Activated CD4-positive, alpha-beta T cell treated with anti-CD3 and anti-CD28 coated beads, Interleukin-2, amount 10 ng/mL, durations not matched to agents 24 days and 14 days (primary cell): ENCODE measurements at places on chromosomes 4 and X.

DNA sequence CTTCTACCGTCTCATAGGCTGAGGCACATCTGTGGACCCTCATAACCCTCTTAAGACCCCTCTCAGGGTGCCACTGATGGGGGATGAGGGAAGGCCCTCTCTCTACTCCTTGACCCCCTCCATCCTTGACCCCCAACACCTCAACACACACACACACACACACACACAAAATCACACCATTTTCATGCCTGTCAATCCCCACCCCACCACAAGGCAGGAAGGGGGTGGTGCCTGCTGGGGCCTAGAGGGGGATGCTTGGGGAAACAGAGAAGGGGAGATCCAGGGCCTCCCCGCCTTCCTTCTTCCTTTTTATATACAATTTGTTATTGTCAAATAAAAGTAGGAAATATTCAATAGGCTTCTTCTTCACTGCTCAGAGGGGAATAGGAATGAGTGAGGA is 1.2 kb upstream of the EBP start:
- no peaks in the 10 kb centered on the region for H3K27me3 ChIP-seq
- H3K27ac ChIP-seq, result peak overlapping the region; percentile 94
- peak overlapping the region; percentile 90 for H3K4me3 ChIP-seq
- peaks cover 14% of the 10 kb centered on the region for H3K36me3 ChIP-seq
- peaks cover 19% of the 10 kb centered on the region for H3K4me1 ChIP-seq

GRCh38 chrX:150683536-150684146 is 9.6 kb upstream of the MTMR1 start:
- peaks cover 8% of the 10 kb centered on the region for H3K4me1 ChIP-seq
- DNase-seq, result peak; percentile 75
- no peaks in the 10 kb centered on the region for H3K27me3 ChIP-seq

DNA sequence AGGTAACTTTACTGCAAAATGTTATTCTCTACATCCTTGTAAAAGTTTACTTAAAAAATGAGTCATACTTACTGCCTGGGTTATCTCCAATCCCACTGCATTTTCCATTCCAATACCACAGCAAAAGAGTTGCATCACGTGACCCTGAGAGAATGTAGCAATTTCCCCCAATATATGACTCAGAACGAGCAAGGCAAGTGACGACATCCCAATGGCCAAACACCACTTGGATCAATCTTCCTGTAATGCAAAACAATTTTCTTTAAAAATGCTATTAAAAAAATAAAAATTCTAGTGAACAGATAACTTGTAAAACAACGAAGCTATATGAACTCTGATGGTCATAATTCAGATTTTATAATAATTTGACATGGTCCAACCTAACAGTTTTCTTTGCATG is 224.3 kb downstream of the DCLK2 start:
- H3K4me3 ChIP-seq, result no peak overlapping the region
- H3K36me3 ChIP-seq, result peaks cover 5% of the 10 kb centered on the region
- DNase-seq, result peak; percentile 66
- peaks cover 10% of the 10 kb centered on the region for H3K4me1 ChIP-seq
- H3K27me3 ChIP-seq, result no peaks in the 10 kb centered on the region

- H3K4me1 ChIP-seq, result peaks cover 43% of the 10 kb centered on the region
- peak overlapping the region; percentile 36 for H3K4me3 ChIP-seq
- peak overlapping the region; percentile 87 for H3K27ac ChIP-seq
- H3K27me3 ChIP-seq, result no peaks in the 10 kb centered on the region
- DNase-seq, result no peak
- H3K36me3 ChIP-seq, result peaks cover 6% of the 10 kb centered on the region
Measured at GRCh38 chr4:101019313-101019712, 328.0 kb downstream of the PPP3CA start.

DNA sequence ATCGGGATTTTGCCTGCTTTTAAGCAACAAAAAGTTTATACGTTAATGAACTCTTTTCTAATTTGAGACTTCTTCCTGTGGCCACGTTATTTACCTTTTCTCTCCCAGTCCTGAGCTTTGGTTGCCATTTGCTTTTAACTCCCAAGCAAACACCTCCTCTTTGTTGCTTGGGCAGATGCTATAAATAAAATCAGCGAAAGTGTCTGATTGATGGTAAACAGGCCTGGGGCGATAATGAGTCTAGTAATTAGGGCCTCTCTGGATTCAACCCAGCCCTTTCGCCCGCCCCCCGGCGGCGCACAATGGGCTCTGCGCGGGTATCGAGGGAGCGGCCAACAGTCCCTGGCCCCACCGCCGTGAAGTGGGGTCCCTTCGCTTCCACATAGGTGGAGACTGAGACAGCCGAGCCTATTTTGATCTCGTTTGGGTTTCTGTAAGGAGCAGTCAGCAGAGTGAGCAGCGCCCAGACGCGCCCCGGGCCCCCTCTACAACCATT is 790 bp downstream of the CLGN start:
- H3K27ac ChIP-seq, result no peak overlapping the region
- H3K4me3 ChIP-seq, result peak overlapping the region; percentile 70

DNA sequence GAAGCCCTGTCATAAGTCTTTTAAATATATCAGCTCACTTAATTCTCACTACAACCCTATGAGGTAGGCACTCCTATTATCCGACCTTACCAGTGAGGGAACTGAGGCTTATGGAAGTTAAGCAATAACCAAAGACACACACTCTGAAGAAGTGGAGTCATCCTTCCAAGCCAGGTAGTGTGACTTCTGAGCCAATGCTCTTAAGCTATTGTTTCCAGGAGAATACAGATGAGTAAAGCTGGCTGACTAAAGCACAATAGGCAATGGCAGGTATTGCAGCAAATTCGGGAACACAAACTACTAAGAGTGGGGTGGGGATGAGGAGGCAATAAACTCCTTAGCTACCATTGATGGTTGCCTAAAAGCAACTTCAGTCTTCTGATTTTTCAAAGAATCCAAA is 81.8 kb upstream of the KIT start:
- no peak overlapping the region for H3K27ac ChIP-seq
- H3K4me1 ChIP-seq, result no peaks in the 10 kb centered on the region
- H3K36me3 ChIP-seq, result no peaks in the 10 kb centered on the region
- H3K4me3 ChIP-seq, result no peak overlapping the region
- H3K27me3 ChIP-seq, result no peaks in the 10 kb centered on the region
- DNase-seq, result no peak

DNA sequence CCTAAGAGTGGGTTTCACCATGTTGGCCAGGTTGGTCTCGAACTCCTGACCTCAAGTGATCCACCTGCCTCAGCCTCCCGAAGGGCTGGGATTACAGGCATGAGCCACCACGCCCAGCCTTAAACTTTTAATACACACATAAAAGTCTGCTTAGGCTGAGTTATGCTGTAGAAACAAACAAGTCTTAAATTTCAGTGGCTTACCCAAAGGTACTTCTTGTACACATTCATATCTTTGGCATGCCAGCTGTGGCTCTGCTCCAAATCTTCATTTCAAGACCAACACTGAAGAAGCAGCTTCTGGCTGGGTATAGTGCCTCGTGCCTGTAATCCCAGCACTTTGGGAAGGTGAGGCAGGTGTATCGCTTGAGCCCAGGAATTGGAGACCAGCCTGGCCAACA is 80.3 kb downstream of the PPEF2 start:
- H3K4me3 ChIP-seq, result no peak overlapping the region
- no peaks in the 10 kb centered on the region for H3K36me3 ChIP-seq
- DNase-seq, result no peak
- H3K4me1 ChIP-seq, result no peaks in the 10 kb centered on the region
- H3K27me3 ChIP-seq, result peaks cover 2% of the 10 kb centered on the region
- no peak overlapping the region for H3K27ac ChIP-seq

DNA sequence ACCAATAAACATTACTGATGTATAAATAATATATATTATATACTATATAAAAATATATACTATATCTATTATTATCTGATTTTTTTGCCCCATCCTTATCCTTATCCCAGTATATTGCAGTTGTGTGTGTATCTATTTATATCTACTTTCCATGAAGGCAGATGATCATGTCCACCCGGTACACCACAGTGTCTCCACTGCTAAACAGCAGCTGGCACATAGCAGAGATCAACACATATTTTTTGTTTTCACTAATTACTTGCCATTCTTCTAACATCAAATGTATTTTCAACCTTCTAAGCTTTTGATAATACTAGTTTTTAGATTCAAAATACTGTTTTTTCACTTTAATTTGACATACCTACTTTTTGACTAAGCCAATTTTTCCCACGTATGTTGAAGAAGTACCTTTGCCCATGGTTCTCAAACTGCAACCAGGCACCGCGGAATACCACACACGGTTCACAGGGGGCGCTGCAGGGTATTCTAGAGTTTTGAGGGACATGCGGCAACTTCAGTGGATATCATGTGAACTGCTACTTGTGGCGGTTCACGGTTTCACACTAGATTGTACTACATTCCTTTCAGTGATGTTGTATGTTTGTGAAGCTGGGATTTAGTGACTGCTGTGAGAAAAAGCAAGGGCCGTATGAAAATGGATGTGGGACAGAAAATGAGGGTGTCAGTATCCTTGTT is 182.5 kb upstream of the NPY2R start:
- H3K4me1 ChIP-seq, result no peaks in the 10 kb centered on the region
- no peak overlapping the region for H3K27ac ChIP-seq
- no peak overlapping the region for H3K4me3 ChIP-seq
- peak; percentile 64 for DNase-seq
